ENCODE measurements at places on chromosomes 11 and 22.

DNA sequence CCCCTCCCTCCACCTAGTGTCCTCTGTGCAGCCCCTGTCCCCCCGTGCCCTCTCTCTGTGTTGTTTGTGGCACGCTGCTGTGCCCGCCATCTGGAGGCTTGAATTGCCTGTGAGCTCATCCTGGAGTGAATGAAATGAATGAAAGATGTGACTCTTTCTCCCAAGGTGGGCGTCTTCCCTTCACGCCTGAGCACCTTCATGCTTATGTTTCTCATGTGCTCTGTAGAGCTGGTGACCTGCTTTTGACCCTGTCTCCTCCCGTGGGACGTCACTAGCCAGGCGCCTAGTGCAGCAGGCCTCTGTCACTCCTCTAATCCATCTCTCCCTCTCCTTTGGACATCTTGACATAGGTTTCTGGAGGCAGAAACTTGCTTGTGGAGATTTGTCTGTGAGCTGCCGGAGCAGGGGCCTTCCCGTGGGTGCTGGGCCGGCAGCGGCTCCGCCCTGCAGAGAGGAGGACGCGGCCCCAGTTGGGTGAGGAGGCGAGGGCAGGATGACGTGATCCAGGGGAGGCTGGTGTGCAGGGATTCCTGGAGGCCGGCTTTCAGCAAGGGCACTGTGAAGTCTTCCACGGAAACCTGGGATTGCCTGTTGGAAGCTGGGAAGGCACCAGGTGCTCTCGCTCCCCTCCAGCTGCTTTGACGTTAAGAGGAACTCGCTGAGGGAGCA lies 40.6 kb downstream of the MUC6 start:
- no peak for DNase-seq

DNA sequence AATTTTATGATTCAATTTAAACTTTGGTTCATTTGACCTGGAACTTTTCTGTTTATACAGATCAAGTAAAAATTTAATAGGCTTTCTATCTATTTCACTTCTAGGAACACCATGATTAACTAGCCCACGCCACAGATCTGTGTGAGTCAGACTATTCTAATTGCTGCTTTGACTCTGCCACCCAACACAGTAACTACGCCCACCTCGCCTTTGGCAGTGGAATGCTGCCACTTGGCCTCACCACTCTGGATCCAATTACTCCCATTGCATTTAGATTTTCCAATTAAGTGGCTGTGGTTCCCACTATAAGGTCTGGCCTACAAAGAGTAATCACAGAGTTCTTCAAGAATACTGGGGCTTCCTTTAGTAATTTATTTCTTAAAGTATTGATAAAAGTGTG lies 46.6 kb upstream of the LIN7C start:
- no peak for DNase-seq

- DNase-seq, result no peak
Measured at GRCh38 chr11:10875430-10876021, 17.7 kb upstream of the ZBED5 start.

DNA sequence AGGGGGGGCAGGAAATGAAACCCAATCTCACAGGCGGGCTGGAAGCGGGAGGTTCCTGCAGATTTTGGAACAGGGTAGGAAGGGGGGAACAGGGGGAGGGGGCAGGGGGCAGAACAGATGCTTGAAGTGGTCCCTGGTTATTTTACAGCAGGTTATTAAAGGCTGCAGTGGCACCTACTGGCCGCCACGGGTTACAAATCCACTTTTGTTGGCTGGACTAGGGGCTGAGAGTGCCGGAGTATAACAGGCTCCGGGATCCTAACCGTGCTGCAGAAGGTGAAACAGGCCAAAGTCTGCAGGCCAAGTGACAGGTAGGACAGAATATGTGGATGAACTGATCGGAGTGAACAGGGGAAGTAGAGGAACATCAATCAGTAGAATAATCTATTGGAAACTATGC lies 2.5 kb downstream of the ROBO3 start:
- no peak for DNase-seq

- no peak for DNase-seq
Measured at GRCh38 chr11:120310870-120311269, 14.2 kb upstream of the TLCD5 start.

DNA sequence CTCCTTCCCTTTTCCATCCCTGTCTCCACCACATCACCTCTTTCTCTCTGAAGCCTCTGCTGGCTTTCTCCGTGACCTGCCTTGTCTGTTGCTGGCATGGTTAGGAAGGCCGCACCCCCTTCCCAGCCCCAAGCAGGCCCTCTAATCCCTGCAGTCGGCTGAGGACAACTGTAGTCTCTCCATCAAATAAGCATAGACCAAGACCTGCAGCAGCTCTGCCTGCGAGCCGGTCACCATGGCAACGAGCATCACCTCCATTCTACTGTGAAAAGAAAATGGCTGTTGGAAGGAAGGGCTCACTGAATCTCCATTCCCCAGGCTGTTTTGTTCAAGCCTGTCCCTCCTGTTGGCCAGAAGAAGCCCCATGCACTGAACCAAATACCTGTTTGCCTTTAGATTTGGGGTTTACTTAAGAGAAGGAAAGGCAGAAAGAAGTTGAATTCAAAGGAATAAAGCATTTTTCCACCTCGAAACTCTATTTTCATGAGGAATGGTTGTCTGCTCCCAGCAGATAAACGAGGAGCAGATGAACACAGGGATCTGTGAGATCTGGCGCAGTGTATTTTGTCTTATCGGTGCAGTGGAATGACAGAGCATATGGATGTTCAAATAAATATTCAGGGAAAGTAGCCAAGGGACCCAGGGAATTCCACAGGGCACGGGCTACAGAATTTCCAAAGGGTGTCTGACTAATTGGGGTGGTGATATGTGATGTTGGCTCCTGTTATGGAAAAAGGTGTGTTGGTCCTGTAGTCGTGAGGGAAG lies 113.1 kb upstream of the TTC12 start:
- DNase-seq, result no peak

DNA sequence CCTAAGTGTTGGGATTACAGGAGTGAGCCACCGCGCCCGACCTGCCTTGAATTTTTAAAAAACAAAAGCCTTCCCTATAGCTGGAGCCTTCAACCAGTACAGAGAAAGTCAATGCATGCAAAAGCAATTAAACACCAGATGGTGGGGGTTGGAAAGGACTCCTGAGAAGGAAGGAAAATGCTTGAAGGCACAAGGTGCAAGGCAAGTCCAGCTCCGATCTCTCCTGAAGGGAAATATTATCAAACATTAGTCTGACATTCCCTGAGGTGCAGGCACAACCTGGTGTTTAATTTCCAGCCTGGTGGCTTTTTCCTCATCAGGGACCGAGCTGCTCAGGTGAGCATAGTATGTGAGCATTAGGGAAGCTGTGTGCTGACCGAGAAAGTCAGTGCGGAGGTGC lies 12.9 kb upstream of the RAPSN start:
- DNase-seq, result no peak

GRCh38 chr11:60971520-60971919 lies at the start of gene CD6:
TSS of gene CD6 (plus strand) at chr11:60971680. CDS start at chr11:60971866, 186 bp downstream.
- DNase-seq, result peak; percentile 75

GRCh38 chr22:23849009-23850006 lies 8.4 kb upstream of the SLC2A11 start:
- DNase-seq, result peak; percentile 87

DNA sequence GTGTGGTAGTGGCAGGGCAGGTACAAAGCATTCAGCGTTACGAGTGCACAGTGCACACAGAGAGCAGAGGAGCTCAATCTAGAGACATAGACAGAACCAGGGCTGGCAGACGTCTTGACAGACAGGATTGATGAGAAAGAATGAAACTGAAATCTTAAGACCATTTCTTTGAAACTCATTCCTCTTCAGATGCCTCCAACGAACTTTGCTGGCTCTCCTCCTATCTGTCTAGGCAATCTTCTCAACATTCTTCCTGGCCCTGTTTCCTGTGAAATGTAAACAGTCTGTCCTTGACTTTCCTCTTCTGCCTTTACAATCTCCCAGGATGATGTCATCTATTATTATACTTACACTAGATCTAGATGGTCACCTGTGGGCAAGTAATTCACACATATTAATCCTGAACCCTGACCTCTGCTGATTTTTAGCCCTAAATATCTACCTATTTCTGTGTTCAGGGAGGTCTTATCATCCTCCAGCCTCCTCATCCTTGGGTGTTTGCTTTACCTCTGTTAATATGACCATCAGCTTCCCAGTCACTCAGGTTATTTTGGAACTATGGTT lies 119.5 kb downstream of the ENTHD1 start:
- DNase-seq, result peak; percentile 39

DNA sequence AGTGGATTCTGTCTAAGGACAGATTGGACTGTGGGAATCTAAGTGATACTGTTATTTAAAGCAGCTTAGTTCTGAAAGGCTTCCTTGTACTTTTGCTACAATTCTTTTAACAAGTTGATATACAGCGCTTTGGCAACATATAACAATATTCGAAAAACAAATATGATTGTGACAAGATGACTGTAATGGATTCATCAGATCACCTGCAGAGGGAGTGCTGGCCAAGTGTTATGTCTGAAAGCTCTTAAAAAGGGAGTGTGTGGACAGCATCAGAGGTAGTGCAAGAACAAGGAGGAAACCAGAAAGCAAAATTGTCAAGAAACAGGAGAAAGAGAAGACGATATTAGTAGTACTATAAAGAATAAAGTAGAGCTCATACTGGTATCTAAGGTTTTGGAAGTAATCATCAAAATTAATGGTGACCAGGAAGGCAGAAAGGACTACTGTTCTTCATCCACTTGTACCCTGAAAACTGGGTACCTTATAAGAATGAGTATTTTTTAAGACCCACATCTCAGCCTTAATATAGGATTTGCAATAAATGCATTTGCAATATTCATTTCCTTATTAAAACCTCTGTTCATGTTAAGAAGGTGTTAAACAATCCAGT lies 1112.0 kb upstream of the CCDC90B start:
- no peak for DNase-seq

GRCh38 chr11:124296016-124296415 lies 17.7 kb downstream of the OR8D1 start:
- no peak for DNase-seq

- DNase-seq, result no peak
Measured at GRCh38 chr11:97739932-97740800, 1280.6 kb upstream of the CNTN5 start.

DNA sequence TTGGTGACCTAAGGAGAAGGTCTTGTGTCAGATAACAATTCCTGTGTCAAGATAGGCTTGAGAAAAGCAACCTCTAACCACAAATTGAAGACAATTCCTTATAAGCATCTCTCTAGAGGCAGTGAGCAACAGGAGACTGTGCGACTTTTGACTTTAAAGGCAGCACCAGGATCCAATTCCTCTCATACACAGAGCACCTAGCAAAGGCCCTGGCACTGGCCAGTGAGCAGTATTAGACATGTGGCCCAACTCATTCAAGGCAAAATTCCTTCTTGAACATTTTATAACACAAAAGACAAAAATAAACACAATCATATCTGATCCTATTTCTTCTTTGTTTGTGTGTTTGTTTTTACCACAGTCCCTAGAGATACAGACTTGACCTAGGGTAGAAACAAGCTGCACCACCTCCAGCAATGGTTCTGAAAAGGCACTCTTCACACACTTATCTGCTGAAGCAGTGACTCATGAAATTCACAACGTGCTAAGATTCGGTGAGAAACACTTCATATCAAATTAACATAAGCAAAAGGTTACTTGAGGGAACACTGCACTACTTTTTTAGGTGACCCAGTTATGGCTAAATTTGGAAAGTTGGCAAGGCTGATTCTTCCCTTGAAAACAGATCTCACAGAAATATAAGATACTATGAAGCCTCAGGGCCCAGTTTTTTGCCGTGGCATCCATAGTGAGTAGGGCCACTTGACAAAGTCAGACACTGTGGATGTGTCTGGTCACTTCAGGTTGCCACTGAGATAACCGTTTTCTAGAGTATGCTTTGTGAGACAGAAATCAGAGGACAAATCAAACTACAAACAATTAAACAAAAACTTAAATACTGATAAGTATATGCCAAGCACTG lies 1018.9 kb downstream of the DLG2 start:
- DNase-seq, result no peak

DNA sequence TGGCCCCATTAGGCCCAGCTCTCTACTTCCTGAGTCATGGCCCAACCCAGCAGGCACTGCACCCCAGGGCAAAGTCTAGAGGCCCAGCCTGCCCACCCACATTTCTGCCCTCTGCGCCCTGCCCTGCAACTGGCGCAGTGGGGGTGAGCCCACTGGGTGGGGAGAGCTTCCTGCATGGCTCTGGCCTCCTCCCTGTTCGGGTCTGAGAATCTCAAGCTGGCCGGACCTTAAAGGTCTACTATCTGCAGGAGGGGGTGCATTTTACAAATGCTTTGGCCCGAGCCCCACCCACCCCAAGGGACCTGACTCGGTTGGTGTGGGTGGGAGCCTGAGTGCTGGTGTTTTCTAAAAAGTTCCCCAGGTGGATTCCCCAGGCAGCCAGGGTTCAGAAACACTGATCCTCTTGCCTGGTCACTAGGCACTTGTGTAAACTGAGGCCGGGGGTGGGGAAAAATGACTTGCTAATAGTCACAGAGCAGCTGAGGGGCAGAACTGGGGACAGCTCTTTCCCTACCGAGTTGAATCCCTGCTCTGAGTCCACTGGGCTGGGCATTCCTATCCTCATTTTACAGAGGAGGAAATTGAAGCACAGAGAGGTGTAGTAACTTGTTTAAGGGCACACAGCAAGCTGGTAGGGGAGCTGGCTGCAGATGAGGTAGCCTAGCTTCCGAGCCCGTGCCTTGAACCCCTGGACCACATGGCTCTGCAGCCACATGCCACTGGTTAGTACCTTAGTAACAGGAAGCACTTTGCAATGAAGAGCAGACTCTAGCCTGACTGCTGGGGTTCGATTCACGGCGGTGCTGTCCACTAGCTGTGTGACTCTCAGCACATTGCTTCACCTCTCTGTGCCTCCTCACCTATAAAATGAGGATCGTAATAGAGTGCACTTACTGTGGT lies 36.3 kb downstream of the CD82 start:
- peak; percentile 48 for DNase-seq

- DNase-seq, result no peak
Measured at GRCh38 chr22:29109822-29110221, 37.0 kb downstream of the KREMEN1 start.

All from stimulated activated CD4-positive, alpha-beta T cell treated with anti-CD3 and anti-CD28 coated beads, Interleukin-4, amount 100 ng/mL, for 24 hours (primary cell).